HCEC 1CT (cell line): ENCODE measurements at places on chromosomes 7 and 10.

DNA sequence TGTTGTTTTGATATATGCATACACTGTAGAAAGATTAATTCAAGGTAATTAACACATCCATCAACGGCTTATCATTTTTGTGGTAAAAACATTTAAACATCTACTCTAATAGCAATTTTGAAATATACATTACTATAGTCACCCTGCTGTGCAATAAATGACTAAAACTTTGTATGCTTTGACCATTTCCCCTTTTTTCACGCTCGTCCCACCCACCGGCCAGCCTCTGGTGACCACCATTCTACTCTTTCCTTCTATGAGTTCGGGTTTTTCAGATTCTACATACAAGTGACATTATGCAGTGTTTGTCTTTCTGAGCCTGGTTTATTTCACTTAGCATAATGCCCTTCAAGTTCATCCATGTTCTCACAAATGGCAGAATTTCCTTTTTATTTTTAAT is 21.3 kb downstream of the CYCS start:
- no peak for DNase-seq

- no peak for DNase-seq
Measured at GRCh38 chr10:72058347-72058898, 29.9 kb downstream of the SPOCK2 start.

DNA sequence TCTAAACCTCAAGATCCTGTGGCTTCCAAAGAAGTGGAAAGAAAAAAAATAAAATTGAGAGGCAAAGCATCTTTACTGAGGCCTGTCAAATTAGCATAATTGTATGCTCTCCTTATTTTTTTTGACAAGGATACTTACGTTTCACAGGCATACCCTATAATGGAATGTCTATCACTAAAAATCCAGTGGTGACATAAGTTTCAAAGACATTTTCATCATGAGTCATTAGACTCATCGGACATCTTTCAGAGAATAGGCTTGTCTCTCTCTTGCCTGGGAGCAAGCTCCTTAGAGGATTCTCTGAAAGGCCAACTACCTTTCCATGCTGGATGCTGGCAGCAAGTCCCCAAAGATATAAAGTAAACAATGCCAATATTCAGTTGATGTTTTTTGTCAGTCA is 380.7 kb upstream of the STEAP1 start:
- DNase-seq, result no peak

- DNase-seq, result no peak
Measured at GRCh38 chr10:83765731-83766130, 373.6 kb upstream of the GHITM start.

GRCh38 chr10:114306116-114306973 is 67.3 kb downstream of the VWA2 start:
- peak; percentile 92 for DNase-seq

GRCh38 chr7:91306266-91306665 is 42.0 kb downstream of the FZD1 start:
- no peak for DNase-seq

GRCh38 chr7:16778476-16778875 is 24.9 kb downstream of the TSPAN13 start:
- DNase-seq, result no peak

DNA sequence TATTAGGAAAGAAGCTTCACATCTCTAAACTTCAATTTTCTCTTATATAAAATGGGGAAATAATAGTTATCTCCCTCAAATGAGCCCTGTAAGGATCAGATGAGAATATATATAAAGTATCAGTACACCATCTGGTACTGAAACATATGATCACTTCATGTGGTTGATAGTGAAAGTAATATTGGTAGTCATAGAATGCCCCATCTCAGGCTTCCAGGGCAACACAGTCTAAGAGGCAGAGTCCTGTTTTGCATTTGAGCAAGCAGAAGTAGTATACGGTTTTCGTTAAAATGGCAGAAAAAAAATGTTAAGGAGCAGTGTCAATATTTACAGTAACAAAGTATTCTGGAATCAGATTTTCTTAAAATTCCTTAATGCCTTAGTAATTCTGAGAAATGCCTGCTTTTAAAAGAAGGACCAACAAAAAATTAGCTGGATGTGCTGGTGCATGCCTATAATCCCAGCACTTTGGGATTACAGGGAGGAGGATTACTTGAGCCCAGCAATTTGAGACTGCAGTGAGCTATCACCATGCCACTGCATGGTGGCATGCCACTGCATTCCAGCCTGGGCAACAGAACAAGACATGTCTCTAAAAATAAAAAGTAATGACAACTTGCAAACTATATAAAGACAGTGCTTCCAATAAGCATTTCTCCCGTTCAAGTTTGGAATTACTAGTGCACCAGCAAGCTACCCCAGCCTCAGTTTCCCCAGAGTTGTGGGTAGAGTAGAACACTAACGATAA is 19.8 kb downstream of the KBTBD2 start:
- DNase-seq, result no peak

- DNase-seq, result peak; percentile 29
Measured at GRCh38 chr10:29304264-29304994, 15.6 kb downstream of the LYZL1 start.

GRCh38 chr7:23335136-23335535 is 36.0 kb downstream of the MALSU1 start:
- no peak for DNase-seq
